T-helper 22 cell (primary cell): ENCODE measurements at places on chromosomes 6 and 20.

DNA sequence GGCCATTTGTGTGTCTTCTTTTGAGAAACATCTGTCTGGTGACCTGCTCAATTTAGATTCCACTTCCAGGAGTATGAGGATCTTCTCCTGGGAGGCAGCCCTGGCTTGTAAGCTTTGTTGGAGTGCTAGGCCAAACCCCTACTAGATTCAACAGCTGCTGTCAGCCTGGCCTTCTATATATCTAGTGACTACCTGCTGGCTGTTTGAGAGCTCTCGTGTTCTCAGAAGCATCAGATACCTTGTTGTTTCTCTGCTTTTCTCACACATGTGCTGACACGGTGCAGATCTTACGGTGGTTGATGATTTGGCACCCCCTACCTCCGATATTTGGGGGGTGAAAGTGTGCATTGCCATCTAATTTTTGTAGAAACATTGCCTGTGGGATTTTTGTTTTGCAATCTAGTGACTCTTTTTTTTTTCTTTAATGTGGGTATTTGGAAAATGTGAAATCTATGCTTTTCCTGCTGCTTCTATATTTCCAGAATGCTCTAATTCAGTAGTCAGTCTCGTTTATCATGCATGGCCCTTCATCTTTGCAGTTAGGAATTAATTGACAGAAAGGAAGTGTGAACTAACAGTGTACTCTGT is 4.7 kb downstream of the CCN2 start:
- DNase-seq: no peak

DNA sequence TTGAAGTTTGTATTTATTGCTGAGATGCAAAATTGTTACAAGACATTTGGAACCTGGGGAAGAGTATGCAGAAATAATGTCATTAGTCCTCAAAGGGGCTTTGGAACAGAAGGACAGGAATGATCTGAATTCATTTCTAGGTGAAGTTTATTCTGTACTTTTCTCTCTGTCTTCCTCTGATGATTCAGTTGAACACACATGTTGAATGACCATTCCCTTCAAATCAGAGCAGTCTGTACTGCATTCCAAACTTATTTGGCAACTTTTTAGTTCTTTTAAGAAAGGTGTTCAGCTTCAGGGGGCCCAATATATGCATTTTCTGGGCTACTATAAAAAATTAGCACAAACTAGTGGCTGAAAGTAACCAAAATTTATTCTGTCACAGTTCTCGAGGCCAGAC is 213.9 kb upstream of the LAMP5 start:
- no peak for DNase-seq

GRCh38 chr20:24746351-24746685 is 202.8 kb upstream of the CST7 start:
- DNase-seq: no peak

GRCh38 chr20:5002077-5002413 is 735 bp upstream of the SLC23A2 start:
- no peak for DNase-seq

DNA sequence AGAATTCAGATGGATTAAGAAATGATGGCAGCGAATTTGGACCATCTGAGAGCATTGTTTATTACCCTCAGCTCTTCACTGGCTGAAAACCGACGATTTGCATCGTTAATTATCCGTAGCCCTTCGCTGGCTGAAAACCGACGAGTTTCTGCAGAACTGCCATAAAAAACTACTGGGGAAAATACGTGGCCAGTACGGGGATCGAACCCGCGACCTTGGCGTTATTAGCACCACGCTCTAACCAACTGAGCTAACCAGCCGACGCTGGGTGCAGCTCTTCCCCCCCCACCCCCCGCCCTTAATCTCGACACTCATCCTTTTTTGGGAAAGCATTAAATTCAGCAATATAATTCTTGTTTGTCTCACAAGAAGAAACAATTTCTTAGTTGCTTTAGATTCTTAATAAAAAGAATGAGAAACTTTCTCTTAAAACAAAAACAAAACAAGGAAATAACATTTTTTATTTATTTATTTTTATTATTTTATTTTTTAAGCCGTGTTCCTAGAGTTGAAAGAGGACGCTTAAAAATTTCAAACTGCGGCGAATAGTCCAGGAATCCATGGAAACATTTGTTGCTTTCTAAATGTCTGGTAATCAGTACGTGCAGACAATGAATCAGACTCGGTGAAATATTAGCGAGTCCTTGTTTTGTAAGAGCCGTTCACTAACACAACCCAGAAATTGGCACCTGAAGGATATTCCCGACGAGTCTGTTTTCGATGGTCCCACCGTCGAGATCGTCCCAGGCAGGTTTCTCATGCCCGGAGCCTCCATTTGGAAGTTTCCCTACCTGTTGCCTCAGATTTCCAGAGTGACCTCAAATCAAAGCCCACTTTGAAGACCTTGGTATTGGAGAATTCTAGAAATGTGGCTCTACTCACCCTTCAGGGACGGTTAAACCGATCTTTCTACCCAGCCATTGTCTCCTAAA is 27.8 kb downstream of the PRSS16 start:
- DNase-seq: no peak
